RKO (cell line): ENCODE measurements at places on chromosomes 16 and 17.
A peak's percentile ranks its signal among the peaks of the same experiment; 100 is the strongest.

- DNase-seq, result no peak
Observed at GRCh38 chr17:42210046-42210445, 15.8 kb upstream of the GHDC start.

- DNase-seq, result no peak
Observed at GRCh38 chr17:78765821-78766220, 16.3 kb downstream of the CYTH1 start.

- no peak for DNase-seq
Observed at GRCh38 chr17:9855036-9855435, 29.3 kb downstream of the GLP2R start.

DNA sequence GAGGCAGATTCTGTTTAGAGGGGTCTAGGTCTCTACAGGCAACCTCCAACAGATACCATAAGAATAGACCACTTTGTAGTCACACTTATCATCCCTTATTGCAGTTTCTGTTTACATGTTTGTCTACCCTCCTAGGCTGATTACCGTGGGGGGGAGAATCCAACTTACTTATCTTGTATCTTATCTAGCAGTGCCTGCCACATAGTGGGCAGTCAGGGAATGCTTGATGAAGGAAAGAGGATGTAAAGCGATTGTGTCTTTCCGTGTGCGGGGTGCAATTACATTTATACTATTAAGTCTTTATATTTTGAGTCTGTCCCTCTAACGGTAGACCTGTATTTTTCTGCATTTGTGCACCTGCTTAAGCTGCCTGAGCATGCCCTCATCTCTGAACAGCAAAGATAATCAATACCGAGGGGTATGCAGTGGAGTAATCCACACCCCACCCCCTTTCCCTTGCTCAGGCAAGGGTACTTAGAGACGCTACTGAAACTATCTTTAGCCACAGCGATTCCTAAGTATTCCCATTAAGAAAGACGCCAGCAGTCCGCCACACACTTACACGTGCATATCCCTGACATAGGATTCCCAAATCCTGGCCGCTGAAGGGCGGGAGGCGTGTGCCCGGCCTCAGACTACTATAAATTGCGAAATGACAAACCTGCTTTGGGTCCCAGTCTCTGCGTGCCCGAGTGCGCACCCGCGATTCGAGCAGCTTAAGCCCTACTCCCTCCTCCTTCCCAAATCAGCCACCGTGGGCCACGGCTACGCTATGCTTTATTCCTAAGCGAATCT, 635 bp upstream of the AATF start:
- DNase-seq, result no peak

DNA sequence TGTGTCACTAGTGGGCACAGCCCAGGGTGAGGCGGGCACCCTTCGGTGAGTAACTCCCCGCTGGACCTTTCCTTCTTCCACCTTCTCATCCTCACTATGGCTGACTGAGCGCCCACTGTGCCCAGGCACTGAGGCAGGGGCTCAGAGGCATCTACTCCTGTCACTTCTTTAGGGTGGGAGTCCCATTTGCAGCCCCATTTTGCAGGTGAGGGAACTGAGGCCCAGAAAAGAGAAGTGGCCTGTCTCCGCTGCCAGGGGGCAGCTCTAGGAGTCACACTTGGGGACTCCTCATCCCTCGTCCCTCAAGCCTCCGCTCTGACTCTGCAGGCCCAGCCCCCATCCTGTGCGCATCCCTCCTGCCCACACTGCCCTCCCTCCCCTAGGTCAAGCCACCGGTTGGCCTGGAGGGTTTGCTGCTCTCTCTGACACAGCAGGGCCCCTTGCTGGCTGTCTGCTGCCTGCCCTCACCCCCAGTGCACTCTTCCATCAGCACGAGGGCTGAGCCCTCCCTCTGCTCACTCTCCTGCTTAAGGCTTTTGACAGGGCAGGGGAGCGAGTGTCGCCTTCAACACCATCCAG, 62.4 kb downstream of the CNGB1 start:
- no peak for DNase-seq

GRCh38 chr17:8124350-8125153, 646 bp upstream of the HES7 start:
- DNase-seq, result peak; percentile 74
